ENCODE measurements at places on chromosomes 16 and 17.
A peak's percentile ranks its signal among the peaks of the same experiment; 100 is the strongest.

DNA sequence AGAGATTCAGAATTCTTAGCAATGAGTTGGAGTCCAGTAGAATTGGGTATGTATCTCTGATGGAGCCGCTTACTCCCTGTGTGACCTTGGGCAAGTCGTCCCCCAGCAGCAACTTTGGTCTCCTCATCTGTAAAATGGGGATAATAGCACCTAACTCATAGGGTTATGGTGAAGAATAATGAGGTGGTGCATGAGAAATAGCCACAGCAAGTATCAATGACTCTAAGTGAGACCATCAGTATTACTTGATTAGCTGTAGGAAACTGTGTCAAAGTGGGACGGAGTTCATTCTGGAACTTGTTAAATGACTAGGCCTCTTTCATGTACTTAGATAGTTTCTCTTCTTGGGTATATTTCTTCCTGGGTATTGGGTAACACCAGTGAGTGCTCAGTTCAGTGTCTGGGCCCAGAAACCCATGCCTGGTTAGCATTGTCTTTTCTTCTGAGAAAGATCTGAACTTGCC is 6.4 kb downstream of the PRKCB start:
- no peak overlapping the region for H3K27ac ChIP-seq
- no peak overlapping the region for H3K4me3 ChIP-seq
- DNase-seq, result no peak

DNA sequence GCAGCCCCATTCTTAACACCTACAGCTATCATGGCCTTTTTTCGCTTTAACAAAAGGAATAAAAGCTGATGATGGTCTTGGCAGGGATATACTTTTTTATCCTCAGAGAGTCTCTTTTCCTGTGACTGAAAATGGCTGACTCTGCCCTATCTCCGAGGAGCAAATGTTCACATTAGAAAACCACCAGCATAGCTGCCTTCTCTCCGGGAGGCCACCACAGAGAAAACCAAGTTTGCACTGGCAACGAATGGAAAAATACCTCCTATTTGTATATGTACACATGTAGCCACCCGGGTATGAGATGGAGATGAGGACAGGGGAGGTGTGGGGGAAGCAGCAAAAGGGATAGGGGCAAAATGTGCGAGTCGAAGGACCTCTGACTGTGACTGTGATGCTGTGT is 88.2 kb downstream of the STX8 start:
- H3K4me3 ChIP-seq, result no peak overlapping the region
- no peaks in the 10 kb centered on the region for H3K27me3 ChIP-seq
- no peaks in the 10 kb centered on the region for H3K36me3 ChIP-seq
- H3K27ac ChIP-seq, result peak overlapping the region; percentile 44
- H3K4me1 ChIP-seq, result peaks cover 19% of the 10 kb centered on the region
- DNase-seq, result no peak

DNA sequence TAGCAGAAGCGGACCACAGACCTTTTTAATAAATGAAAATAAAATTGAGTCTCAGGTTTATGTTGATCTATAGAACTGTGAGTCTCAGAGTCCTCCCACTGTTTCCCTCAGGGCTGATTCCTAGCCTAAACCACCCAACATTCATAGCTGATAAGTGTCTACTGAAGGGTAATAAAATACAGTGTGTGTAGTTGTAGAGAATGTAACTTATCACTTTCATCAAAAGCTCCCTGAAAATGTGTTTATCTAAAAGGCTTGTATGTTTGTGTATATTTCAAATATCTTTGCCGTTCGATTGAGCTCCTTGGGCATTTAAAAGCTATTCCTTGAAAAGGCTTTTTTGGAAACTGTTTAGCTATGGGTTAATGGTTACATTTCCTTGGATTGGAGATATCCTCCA is 740.3 kb upstream of the SOX9 start:
- H3K4me1 ChIP-seq, result no peaks in the 10 kb centered on the region
- H3K36me3 ChIP-seq, result no peaks in the 10 kb centered on the region
- no peaks in the 10 kb centered on the region for H3K27me3 ChIP-seq
- no peak for DNase-seq
- no peak overlapping the region for H3K27ac ChIP-seq

DNA sequence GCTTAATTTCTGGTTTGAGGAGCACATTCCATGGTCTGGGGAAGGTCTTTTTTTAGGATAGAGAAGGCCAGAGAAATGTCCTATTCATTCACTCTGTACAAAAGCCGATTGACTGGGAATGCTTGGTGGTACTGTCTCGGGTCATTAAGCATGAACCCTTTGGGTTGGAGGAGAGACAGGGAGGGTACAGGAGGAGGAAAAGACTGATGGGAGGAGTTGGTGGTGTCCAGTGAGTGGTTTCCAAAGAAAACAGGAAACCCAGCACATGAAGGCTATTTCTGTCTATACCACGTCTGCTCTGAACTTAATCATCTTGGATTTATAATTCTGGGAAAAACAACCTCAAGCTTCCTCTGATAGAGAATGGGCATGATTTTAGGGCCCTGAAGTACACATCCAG is 111.9 kb downstream of the XYLT1 start:
- DNase-seq, result no peak
- no peaks in the 10 kb centered on the region for H3K36me3 ChIP-seq
- H3K27ac ChIP-seq, result peak overlapping the region; percentile 64
- peaks cover 54% of the 10 kb centered on the region for H3K4me1 ChIP-seq

DNA sequence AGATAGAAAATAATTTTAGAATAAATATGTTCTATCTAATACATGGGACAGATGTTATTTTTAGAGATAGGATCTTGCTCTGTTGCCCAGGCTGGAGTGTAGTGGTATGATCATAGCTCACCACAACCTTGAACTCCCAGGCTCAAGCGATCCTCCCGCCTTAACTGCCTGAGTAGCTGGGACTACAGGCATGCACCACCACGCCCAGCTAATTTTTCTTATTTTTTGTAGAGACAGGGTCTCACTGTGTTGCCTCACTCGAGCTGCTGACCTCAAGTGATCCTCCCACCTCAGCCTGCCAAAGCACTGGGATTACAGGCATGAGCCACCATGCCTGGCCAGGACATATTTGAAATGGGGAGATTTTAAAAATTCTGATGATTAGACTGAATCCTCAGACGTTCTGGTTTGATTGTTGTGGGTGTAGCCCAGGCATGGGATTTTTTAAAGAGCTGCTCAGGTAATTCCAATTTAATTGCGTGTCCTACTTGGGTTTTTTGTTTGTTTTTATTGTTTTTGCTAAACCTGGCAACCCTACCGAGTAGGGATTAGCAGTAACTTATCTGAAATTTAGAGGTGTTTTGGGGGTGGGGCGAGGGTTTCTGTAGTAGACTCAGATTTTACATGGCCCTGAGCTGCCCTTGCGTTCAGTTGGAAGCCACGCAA is 142.9 kb downstream of the RAB11FIP4 start:
- H3K36me3 ChIP-seq, result no peaks in the 10 kb centered on the region
- H3K4me3 ChIP-seq, result no peak overlapping the region
- no peaks in the 10 kb centered on the region for H3K27me3 ChIP-seq
- peaks cover 21% of the 10 kb centered on the region for H3K4me1 ChIP-seq
- DNase-seq, result no peak

- no peaks in the 10 kb centered on the region for H3K27me3 ChIP-seq
- H3K4me1 ChIP-seq, result peaks cover 48% of the 10 kb centered on the region
- H3K27ac ChIP-seq, result peak overlapping the region; percentile 53
- peak; percentile 84 for DNase-seq
- H3K4me3 ChIP-seq, result no peak overlapping the region
These were observed 9.3 kb downstream of the ADORA2B start for GRCh38 chr17:15954222-15954621.

GRCh38 chr16:69784586-69784985 is 22.5 kb downstream of the WWP2 start:
- peaks cover 12% of the 10 kb centered on the region for H3K36me3 ChIP-seq
- H3K4me1 ChIP-seq, result no peaks in the 10 kb centered on the region
- no peak for DNase-seq

DNA sequence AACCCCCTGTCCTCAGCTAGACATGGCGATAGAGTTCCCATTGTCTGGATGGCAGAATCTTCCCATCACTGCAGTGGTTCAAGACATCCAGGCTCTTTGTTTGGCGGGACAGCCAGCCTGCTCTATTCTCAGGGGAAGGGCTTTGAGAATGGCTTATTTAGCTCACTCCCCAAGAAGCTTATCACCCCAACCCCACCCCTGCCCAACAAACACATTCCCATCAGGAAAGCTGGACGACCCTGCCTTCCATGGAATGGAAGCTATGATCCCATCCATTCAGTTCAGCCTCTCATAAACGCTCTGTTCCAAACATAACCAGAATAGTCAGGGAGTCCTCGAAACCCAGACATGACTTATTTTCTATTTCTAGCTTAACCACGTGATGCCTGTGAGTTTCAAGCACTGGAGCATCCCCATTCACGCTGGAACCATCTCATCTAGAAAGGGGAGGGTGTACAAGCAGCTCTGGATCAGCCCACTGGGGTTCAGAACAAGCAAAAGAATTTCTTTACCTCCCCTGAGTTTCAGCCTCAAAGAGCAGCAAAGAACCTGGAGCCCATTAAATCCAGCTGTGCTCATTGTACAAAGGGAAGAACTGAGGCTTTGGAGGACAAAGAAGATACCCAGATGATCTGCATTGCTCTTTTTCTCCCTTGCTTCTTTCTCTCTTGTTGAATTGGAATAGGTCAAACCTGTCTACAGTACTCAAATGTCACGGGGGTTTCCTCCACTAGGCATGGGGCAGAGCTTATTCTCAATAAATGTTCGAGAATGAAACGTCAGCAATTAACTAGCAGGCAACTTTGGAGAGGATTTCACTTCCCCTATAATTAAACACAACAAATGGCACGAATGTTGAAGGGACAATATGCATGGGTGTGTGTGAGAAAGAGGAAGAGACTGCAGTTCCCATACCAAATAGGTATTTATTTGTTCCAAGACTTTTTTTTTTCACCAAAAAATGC is 93.1 kb downstream of the XYLT1 start:
- H3K4me1 ChIP-seq, result peaks cover 52% of the 10 kb centered on the region
- H3K27ac ChIP-seq, result no peak overlapping the region
- H3K27me3 ChIP-seq, result no peaks in the 10 kb centered on the region
- H3K36me3 ChIP-seq, result no peaks in the 10 kb centered on the region

DNA sequence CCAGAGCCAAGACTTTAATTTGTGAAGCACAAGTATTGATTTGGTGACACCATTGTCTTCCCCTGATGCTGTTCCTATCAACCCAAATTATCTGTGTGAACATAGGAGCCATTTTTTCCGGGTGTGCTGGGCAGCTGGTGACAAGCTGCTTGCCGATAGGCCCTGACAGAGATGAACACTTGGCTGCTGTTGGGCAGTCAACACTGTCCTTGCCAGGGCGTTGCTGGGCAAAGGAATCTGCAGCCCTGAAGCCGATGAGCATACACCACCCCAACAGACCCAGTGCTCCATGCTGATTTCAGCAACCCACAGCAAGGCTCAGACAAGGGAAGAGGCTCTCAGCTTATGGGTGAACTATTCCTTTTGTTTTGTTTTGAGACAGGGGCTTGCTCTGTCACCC is 105.4 kb downstream of the YPEL2 start:
- no peaks in the 10 kb centered on the region for H3K36me3 ChIP-seq
- H3K27me3 ChIP-seq, result no peaks in the 10 kb centered on the region
- H3K27ac ChIP-seq, result no peak overlapping the region
- no peak overlapping the region for H3K4me3 ChIP-seq
- no peak for DNase-seq

Measured in SJSA1 (cell line).